ENCODE measurements at places on chromosomes 6 and 20.

DNA sequence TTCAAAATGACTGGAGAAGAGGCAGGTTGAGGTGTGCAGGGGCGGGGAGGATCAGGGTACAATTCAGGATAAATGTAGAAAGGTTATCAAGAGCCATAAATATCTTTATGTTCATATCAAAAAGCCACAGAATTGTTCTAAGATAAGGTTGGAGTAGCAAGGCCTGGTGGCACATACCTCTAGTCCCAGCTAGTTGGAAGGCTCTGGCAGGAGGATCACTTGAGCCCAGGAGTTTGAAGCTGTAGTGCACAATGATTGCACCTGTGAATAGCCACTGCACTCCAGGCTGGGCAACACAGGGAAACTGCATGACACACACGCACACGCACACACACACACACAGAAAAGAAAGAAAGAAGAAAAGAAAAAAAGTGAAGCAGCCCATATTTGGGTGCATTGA, 194.8 kb downstream of the GRIK2 start:
- no peak for DNase-seq

DNA sequence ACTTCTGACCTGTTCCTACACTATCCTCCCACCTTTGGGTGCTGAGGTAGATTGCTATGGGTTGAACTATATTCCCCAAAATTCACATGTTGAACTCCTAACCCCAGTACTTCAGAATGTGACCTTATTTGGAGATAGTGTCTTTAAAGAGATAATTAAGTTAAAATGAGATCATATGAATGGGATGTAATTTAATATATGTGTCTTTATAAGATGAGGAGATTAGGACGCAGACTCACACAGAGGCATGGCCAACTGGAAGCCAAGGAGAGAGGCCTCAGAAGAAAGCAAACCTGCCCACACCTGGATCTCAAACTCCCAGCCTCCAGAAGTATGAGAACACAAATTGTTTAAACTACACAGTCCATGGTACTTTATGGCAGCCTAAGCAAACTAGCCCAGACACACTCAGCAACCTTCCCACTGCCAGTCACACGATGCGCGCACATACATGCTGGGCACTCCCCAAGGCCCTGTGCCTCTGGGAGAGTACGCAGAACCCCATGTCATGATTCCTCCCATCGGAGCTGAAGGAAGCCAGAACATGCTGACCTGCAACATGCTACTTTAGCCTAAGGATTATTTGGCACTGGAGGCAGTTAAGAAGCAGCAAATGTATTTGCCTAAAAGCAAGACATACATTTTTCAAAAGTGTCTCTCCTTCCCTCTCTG, 8.9 kb upstream of the SLC22A1 start:
- no peak for DNase-seq

GRCh38 chr6:65707126-65707826, at the start of gene EYS:
Gene EYS (minus strand): TSS chr6:65707226. CDS start chr6:65495410, 211,816 bp downstream.
- DNase-seq = no peak

DNA sequence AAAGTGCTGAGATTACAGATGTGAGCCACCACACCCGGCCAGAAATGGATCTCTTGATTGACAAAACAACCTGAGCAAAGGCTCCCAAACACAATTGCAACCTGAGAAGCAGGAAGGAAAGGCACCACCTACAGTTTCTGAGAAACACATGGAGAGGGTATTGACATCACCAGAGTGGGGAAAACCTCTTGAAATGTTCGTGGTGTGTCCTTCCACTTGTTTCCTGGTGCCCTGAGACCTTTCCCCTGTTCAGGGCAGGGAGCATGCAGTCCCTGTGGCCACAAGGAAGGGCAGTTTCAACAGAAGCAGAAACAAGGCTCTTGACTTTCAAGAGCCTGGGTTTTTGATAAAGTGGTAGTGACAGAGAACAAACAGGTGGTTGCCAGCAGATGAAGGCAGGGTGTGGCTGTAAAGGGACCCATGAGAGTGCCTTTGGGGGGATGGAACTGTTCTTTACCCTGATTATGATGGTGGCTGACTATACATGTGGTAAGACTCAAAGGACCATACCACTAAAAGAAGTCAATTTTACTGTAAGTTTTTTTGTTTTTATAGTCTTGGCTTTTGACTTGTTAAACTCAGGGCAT, 3.2 kb upstream of the BPIFA1 start:
- no peak for DNase-seq

DNA sequence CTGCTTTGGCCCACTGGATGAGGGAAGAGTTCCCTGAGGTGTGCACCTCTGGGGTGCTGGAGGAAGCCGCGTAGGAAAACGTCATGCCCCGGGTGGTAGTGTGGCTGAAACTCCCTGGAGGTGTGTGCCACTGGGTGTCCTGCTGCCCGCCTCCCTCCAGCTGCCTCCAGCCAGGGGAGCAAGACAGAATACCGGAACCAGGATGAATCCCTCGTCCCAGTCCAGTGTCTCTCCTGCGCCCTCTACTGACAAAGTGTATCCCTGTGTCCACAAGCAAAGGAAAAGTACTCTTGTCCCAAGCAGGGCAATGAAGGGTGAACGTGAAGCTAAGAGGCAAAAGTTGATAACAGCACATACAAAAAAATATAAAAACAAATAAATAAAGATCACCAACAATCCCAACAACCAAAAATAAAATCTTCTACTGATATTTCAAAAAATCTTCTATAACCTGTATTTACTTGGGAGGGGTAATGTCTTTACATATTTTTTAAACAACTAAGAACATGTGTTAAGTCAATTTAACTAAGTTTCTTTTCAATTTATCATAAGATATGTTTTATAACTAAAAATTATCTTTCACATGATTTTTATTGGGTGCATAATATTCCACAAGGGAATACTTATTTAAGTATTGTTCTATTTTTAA, 437.6 kb downstream of the MAFB start:
- DNase-seq = no peak

DNA sequence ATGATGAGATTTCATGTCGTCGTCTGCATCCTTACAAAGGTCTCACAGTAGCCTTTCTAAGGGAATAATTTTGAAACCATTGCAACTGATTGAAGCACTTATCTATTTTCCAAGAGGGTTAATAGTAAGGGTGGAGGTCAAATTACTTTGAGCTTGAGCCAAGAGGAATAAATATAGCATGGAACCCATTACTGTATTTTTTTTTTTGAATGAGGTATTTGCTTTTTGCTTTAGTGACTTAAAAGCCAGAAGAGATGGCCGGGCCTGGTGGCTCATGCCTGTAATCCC, 78.3 kb downstream of the SCAND1 start:
- DNase-seq = no peak

GRCh38 chr20:44143936-44144335, 43.1 kb downstream of the JPH2 start:
- DNase-seq = no peak

DNA sequence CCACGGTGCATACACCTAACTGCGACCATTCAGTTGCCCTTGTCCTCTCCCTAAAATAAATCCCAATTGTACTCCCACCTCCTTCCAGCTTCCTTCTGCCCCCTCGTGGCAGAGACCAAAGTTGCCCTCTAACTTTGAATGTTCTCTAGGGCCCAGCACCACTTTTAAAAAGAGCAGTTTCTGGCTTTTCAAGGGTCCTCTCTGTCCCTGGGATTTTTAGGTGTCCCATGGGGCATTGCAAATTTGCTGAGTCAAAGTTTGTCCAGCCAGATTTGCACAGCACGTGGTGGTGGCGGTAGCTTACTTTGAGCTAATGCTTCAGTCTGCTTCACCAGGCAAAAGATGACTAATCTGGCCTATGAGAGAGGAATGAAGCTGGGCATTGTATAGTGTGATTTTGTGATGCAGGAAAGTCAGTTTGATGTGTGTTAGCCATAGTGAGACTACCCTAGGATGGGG, 100.2 kb downstream of the PERP start:
- DNase-seq = no peak

DNA sequence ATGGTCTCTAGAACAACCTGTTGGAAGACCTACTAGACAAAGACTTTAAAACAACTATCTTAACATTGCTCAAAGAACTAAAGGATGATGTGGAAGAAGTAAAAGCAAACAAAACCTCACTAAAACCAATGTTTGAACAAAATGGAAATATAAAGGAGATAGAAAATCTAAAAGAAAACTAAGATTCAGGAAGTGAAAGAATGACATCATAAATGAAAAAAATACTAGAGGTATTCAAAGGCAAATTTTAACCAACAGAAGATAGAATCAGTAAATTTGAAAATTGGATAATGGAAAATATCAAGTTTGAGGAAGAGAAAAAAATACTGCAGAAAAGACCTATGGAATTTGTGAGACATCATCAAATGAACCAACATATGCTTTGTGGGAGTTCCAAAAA, 914.1 kb upstream of the GJE1 start:
- no peak for DNase-seq

- no peak for DNase-seq
Measured at GRCh38 chr6:27547157-27548075, 74.5 kb upstream of the ZNF184 start.

GRCh38 chr6:31402324-31403282, 792 bp upstream of the MICA start:
- DNase-seq = no peak

GRCh38 chr20:41177636-41178035, 40.3 kb downstream of the PLCG1 start:
- DNase-seq = no peak

DNA sequence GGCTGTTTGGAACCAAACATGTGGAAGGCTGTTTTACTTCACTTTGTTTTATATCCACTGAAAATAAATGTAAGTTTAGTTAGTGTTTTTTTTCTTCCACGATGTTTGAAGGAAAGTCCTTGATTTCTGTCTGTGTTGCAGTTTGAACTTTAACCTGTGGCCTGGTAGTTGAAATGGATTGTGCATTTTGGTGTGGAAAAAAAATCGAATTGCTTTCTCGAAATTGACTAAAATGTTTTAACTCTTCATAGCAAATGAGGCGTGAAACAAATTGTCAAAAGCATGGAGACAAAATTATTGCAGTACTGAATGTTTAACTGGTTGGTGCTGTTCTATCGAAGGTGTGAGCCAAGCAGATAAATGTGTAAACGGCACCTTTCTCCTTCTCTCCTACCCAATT, 24.5 kb downstream of the ARID1B start:
- DNase-seq = no peak

GRCh38 chr20:37590938-37591490, 63.3 kb upstream of the BLCAP start:
- no peak for DNase-seq

DNA sequence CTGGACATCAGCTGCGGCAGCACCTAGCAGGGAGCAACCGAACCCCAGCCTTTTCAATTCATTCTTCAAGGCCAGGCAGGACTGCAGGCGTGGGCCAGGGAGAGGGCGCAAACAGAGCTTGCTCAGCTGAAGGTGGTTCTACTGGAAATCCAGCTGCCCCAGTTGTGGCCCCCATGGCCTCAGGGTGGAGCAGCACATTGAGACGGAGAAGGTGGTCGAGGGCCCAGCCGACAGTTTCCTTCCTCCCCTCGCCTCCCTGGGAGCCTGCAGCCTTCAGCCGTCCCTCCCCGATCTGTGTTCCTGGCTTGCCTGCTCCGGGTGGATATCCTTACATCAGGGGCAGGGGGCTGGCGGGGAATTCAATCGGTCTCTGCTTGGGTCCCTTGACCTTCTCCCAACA, 217.8 kb downstream of the ANKRD60 start:
- DNase-seq = no peak

GRCh38 chr6:105036351-105036750, 79.4 kb downstream of the LIN28B start:
- DNase-seq = no peak

DNA sequence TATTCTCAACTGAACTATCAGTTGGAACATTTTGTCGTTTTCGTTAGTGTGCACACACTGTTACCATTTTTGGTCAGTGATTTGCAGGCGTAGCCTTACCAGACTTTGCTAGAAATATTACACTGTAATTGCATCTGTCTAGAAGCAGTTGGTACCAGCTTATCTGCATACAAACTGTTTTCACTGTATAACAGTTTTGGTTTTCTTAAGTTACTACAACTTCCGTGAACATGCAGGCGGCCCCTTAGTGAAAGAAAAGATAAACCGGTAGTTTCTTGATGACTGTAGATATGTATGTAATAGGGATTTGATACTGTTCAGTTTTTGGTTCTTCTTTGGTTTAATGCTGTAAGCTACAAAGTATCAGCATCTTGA, 1.3 kb downstream of the DSTN start:
- no peak for DNase-seq

- no peak for DNase-seq
Measured at GRCh38 chr20:49853640-49854039, 41.0 kb downstream of the SLC9A8 start.

DNA sequence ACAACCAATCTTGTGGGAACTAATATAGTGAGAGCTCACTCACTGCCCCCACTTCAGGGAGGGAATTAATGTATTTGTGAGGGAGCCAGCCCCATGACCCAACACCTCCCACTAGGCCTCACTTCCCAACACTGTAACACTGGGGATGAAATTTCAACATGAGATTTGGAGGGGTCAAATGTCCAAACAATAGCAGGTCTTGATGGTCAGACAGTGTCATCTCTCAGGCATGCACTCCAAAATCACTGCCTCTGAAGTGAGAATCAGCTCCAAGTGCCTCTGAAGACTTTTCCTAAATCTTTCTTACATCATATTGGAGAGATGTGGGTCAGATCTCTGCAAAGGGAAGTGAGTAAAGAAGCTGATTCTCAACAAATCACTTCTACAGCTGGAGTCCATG, 13.8 kb upstream of the SAYSD1 start:
- no peak for DNase-seq
